Activated T-helper 17 cell treated with anti-CD3 and anti-CD28 coated beads, Interleukin-2, amount 50 U/mL, for 72 hours (primary cell): ENCODE measurements at places on chromosomes 12 and 14. TPM values are rescaled to one million over a fixed set of nuclear protein-coding genes. Genes with fewer than 3 reads are reported as not detected.
A peak's percentile ranks its signal among the peaks of the same experiment; 100 is the strongest.

DNA sequence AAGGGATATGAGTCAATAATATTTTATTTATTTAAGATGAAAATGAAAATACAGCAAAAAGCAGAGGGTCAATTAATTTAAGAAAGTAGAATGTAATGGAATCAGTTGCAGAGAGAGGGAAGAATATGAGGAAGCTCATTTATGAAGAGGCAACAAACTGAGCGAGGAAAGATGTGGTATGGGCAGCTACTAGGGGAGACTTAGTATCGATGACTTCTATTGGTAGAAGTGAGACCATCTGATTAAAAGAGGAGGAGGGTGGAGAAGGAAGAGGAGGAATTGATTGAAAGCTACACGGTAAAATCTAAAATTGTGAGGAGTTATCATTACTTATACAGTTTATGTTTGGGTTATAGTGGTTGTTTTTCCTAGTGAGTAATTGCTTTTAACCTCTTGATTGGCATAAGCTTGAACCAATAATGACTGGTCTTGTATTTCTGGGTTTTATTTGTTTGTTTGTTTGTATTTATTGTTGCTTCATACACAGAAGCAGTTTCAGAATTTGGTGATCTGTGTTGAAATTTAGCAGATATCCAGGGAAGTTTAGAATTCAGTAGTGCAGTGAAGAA, 121.0 kb downstream of the LRRIQ1 start:
- no peak for ATAC-seq

- ATAC-seq = peak; percentile 15
Observed at GRCh38 chr12:64461634-64462414, 9.9 kb downstream of the TBK1 start.

GRCh38 chr14:51780006-51780692, 80.3 kb upstream of the GNG2 start:
- ATAC-seq = peak; percentile 55

DNA sequence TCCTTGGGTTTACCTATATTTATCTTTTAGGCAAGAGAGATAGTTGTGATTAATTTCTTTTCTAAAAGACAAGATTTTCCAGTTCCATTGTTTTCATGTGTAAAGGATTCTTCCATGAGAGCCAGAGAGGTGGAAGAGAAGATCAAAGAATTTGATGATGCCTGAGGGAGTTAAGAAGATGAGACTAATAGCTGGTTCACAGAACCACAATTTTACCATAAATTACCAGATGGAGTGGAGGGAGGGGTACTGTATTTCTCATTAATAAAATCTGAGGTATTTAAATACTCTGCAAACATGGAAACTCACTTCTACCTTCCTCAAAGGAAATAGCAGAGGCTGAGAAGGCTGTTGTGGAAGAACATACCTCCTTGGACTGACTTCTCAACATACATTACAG, 34.6 kb downstream of the ALKBH1 start:
- no peak for ATAC-seq

- no peak for ATAC-seq
Observed at GRCh38 chr14:71121711-71122110, 214.5 kb downstream of the PCNX1 start.

GRCh38 chr14:80211153-80212022, at the start of gene DIO2:
Gene DIO2, minus strand, starts transcription at chr14:80211504. Its CDS starts 32 bp downstream, at chr14:80211472.
- ATAC-seq = no peak

DNA sequence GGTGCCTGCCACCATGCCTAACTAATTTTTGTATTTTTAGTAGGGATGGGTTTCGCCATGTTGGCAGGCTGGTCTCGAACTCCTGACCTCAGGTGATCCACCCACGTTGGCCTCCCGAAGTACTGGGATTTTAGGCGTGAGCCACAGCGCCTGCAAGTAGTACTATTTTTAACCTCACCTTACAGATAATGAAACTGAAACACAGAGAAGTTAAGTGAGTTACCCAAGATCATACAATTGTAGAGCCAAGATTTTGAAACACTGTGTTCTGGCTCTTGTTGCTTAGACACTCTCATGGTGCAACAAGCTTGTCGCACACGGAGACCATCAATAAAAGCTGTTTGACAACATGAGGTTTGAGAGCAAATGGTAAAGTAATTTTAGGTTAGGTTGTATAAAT, 159.1 kb upstream of the LMNTD1 start:
- ATAC-seq = no peak

- no peak for ATAC-seq
Observed at GRCh38 chr14:52110441-52111086, 41.7 kb upstream of the NID2 start.

Gene ITGB7
- 187 TPM for total RNA-seq

GRCh38 chr12:117742721-117743120, 226.1 kb downstream of the KSR2 start:
- ATAC-seq = no peak

- ATAC-seq = no peak
Observed at GRCh38 chr12:82781309-82781997, 94.7 kb downstream of the TMTC2 start.

- ATAC-seq = no peak
Observed at GRCh38 chr12:71441836-71442566, 2.4 kb downstream of the LGR5 start.

DNA sequence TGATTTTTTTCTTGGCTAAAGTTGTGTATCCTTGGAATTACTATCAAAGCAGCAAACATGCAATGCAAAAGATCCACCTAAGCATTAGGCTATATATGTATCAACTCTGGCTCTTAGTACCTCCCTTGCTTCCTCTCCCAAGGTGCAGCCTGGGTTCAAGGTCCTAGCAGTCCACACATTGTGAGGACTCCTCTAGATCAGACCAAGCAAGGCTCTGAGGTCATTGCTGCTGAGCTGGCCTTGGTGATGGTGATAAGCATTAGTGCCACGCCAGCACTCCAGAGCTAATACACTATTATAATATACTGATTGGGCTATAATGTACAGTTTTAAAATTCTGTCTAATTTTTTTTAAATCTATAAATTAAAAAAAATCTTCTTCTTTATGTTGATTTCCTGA, 196.9 kb upstream of the BTG1 start:
- ATAC-seq = no peak

GRCh38 chr12:121391619-121392324, 8.1 kb upstream of the RNF34 start:
- peak; percentile 90 for ATAC-seq

Gene PSEN1
- 37.8 TPM for total RNA-seq

DNA sequence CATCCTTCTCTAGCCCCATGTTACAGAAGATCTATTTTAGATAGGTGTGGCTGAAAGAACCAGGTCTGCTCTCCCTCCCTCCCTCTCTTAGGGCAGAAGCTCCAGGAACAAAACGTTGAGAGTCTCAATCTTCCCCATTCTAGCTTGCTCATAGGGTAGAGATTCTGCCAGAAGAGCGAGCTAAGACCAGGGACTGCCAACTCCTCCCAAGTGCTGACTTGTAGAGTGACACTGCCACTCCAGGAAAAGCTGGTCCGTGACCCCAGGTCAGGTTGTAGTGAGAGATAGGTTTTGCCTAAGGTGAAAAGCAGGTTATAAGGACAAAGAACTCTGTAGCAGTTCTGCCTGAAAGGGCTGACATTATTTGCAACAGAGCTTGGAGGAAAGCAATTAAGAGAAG, 73.4 kb downstream of the INSM2 start:
- ATAC-seq = no peak

- ATAC-seq = peak; percentile 73
Observed at GRCh38 chr14:49420201-49420600, 166.0 kb downstream of the RPS29 start.

GRCh38 chr12:123617580-123617979, 15.7 kb downstream of the DDX55 start:
- no peak for ATAC-seq

DNA sequence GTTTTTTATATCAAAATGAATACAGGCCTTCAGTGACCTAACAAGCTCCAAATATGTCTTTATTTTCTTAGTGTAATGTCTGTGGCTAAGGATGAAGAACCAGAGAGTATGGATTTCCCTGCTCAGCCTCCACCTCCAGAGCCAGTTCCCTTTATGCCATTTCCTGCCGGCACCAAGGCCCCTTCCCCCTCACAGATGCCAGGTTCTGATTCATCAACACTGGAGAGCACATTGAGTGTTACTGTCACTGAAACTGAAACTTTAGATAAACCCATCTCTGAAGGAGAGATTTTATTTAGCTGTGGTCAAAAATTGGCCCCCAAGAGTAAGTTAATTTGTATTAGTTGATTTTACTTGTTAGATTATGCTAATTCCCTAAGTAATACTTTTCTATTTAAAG, 61.0 kb downstream of the KIAA0586 start:
- peak; percentile 72 for ATAC-seq

DNA sequence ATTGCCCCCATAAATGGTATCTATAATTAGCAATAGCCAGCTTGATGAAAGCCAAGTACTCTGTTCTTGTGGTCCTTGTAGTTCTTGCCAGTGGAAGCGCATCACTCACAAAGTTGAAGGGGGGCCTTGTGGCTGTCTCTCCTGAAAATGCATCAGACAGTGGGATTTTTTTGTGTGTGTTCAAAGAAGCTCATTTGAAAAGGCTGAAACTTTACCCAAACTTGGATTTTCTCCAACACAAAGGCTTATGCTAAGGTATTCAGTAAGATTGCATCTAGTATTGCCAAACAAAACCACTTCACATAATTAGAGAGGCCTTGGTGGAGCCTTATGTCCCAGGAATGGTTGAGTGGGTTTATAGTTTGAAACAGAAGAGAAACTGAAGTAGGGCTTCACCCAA, 216.7 kb upstream of the TMTC1 start:
- ATAC-seq = no peak

DNA sequence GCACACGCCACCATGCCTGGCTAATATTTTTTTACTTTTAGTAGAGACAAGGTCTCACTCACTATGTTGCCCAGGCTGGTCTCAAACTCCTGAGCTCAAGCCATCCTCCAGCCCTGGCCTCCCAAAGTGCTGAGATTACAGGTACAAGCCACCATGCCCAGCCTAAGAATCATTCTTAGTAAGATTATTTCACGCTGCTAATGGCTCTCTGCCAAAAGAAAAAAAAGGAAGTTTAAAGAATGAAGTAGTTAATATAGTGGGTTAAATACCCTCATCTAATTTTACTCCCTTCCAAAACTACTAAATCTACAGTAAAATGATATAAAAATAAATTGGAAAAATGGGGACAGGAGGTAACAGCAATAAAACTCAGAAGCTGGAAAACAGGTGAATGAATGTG, 2.6 kb downstream of the ETFRF1 start:
- ATAC-seq = no peak

- ATAC-seq = no peak
Observed at GRCh38 chr12:3489057-3489456, 1.9 kb upstream of the PRMT8 start.

GRCh38 chr14:31968107-31968810, 108.8 kb upstream of the ARHGAP5 start:
- no peak for ATAC-seq

GRCh38 chr14:88791252-88791621, 1.5 kb downstream of the EML5 start:
- ATAC-seq = no peak

GRCh38 chr14:89186856-89187376, 230.1 kb downstream of the FOXN3 start:
- ATAC-seq = no peak

Gene KLRC3
- total RNA-seq = not detected

GRCh38 chr14:24659916-24660570, 26.1 kb upstream of the GZMB start:
- peak; percentile 77 for ATAC-seq

- ATAC-seq = no peak
Observed at GRCh38 chr12:19978193-19978592, 390.1 kb upstream of the PDE3A start.

Gene P2RX7
- total RNA-seq = 6.4 TPM

Gene LPAR5
- 4.5 TPM for total RNA-seq

DNA sequence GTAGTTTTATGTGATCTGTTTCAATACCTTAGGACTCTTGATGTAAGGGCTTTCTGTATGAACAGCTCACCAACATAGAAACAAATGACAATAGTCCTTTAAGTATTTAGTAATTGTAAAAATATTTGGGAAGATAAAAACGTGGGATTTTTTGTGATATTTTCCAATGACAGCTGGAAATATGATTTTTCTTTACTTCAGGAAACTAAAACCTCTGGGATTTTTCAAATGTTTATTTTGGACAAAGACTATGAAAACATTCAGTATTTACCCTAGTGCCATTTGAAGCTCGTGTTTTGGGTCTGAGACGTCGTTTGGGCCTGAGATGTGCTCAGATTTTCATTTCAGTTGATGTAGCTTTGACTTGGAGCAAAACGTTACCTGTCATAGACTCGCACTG, 240.0 kb downstream of the BMP4 start:
- ATAC-seq = no peak

- ATAC-seq = no peak
Observed at GRCh38 chr12:100375038-100375735, 18.3 kb downstream of the SLC17A8 start.

GRCh38 chr12:63276537-63277365, 125.8 kb upstream of the AVPR1A start:
- ATAC-seq = no peak

DNA sequence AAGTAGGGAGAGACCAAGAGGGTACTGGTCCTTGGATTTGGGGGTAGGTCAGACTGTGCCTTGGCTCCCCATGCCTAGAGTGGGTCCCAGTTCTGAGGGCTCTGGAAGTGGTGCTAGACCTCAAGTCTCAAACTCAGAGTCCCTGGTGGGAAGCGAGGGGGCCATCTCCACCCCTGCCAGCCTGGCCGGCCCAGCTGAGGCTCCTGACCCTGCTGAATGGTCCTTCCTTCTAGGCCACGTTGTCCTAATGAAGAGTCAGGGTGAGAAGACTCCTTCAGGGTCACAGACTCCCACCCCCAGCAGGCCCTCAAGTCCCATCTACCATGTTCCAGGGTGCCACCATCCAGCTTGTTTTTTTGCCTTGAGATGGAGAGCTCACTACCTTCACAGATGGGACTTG, 12.9 kb downstream of the SERPINA6 start:
- no peak for ATAC-seq

- no peak for ATAC-seq
Observed at GRCh38 chr12:58732894-58733293, 187.4 kb downstream of the LRIG3 start.

GRCh38 chr14:22472935-22473854, 115.8 kb downstream of the DAD1 start:
- no peak for ATAC-seq

Gene HDAC7
- total RNA-seq = 471 TPM

DNA sequence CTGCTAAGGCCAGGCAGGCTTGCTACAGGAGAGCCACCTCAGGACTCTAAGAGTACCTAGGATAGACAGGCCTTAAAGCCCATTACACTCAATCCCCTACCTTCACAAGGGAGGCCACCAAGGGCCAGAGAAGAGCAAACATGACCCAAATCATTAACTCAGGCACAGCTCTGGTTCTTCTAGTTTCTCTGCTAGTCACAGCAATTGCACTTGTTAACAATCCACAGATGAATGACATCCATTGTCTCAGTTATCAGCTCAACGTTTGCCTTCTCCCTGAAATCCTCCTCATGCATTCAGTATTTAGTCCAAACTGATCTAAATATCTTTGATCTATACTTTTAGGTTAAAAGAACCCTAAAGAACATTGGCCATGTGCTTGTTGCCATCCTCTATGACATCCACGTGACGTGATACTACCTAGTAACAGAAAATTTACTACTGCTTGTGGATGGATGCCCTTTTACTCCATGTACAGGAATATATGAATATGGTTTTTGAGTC, 164.5 kb downstream of the STXBP6 start:
- no peak for ATAC-seq

- ATAC-seq = no peak
Observed at GRCh38 chr14:26887847-26888246, 290.0 kb upstream of the NOVA1 start.
